ENCODE measurements at places on chromosomes 6 and 20.

DNA sequence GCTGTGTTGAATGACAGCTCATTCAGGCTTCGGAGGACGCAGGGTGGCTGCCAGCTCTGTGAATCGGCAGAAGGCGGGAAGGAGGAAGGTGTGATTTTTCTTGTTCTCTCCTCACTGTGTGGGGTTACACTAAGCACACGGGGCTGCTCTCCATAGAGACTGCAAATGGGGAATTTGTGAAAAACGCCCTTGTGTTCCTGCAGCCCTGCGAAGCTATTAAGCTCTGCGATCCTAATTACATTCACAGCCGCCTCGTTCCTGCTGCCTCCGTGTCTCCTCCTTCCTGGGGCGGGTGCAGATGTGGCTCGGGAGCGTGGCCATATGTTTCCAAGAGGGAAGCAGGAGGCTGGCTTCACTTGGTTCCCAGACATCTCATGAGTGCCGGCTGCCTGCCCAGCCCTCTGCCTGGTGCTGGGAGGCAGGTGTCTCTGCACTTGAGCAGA, 124.0 kb downstream of the TOX2 start:
- DNase-seq: no peak

GRCh38 chr6:153103319-153103655, 27.8 kb downstream of the RGS17 start:
- no peak for DNase-seq

DNA sequence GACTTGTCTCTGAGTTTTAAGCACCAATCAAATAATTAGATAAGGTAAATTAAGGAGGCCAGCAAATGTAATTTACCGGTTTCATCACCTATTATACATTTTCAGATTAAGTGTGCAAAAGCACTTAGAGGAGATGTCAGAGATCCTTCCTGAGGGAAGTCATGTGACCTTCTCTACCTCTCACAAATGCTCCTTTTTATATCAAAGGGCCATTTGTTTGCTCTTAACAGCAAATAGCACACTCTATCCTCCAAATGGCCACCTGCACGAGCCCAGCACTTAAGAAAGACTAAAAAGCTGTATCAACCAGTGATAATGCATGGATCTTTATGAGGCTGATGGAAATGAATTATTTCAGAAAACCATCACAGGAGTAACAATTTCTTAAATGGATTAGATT, 149.4 kb downstream of the ELOVL4 start:
- no peak for DNase-seq

DNA sequence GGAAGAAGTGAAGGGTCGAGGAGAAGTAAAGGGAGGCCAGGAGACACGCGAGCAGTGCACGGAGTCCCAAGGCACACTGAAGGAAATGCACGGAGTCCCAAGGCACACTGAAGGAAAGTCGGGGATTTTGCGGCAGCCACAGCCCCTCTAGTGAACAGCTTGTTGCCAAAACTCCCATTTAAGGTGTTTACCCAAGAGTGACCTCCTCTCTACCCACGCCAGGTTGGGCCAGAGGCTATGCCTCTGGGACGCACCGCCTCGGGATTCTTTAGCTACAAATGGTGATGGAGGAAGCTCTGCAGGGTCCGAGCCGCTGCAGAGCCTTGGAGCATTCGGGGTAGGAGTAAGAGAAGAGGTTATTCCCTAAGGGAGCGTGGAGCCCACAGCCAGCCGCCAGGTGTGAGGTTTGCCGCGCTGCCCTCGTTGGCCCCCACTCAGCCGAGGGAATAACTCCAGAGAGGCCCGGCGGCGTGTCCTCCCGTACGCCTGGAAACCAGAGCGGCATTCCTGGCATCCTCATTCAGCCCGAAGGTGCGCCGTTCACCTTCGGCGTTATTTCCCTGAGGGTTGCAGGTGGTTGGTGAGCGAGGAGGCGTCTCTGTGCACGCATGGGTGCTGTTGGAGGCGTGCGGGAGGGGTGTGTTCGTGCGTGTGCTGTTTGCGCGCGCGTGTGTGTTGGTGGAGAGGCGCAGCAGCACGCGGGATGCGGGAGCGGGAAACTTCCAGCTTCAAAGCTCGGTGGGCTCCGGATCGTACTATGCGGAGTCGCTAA, 3.4 kb upstream of the MAFB start:
- DNase-seq: no peak

- DNase-seq: no peak
These were observed 80.7 kb downstream of the OLIG3 start for GRCh38 chr6:137413482-137413881.

DNA sequence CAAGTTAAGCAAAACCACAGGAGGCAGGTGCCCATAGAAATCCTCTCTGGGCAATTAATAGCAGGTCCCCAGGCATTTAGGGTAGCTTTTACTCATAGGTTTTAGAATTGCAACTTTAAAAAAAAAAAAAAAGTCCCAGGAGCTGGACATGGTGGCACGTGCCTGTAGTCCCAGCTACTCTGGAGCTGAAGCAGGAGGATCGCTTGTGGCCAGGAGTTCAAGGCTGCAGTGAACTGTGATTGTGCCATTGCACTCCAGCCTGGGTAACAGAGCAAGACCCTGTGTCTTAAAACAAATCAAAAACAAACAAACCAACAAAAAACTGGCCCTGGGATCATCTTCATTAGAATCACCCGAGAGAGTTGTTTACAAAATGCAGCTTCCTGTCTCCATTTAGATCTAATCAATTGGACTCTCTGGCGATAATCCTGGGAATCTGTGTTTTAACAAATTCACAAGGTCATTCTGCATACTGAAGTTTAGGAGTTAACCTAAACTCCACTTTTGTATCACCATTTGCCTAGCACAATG, 131.8 kb upstream of the AKAP12 start:
- DNase-seq: no peak

DNA sequence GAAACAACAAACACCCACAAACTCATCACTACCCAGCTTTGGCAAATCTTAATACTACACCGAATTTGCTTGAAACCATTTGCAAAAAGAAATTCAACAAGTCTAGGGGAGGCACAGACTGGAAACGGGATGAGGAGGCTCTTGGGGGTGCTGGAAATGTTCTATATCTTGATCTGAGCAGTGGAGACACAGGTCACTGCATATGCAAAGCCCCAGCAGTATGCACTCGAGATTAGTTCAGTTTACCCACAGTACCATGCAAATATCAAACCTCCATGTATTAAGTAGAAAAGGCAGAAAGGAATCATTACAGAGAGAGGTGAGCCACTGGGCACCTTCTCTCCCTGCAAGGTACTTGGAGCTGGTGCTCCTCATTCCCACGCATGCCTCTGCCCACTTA, 75.9 kb downstream of the PREX1 start:
- no peak for DNase-seq

DNA sequence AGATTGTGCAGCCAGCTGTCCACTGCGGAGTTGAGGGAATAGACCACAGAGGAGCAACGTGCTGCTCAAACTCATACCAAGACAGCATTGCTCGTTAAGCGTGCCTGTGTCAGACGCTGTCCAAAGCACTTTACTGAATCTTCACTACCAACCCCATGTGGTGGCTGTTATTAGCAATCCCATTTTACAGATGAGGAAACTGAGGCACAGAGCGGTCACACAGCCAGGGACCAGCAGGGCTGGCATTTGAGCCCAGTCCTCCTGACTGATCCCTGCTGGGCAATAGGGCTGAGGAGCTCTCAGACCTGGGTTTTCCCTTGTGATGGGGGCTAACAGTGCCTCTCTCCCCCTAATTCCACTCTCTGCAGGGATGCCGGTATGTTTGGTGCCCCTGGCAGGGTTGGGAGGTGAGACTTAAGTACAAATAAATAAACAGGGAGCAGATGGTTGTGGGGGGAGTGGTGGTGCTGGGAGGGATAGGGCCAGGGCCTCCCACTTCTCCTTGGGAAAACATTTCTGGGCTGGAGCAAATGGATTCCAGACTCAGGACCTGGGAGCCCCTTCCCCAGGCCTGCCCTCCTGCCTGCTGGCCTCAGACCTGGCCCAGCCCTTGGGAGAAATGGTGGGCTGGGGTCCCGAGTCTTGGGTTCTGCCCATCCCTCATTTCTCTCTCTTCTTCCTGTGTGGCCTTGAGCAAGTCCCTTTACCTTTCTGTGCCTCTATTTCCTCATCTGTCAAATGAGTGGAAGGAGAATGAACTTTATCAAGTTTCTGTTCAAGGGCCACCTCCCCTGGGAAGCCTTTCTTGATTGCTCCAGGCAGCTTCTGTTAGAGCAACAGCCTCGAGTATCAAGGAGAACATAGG, 17.7 kb downstream of the SRXN1 start:
- DNase-seq: no peak

- no peak for DNase-seq
These were observed 3.3 kb downstream of the CAPN11 start for GRCh38 chr6:44161997-44162338.

- DNase-seq: no peak
These were observed 1.3 kb upstream of the CTCFL start for GRCh38 chr20:57526087-57526884.

DNA sequence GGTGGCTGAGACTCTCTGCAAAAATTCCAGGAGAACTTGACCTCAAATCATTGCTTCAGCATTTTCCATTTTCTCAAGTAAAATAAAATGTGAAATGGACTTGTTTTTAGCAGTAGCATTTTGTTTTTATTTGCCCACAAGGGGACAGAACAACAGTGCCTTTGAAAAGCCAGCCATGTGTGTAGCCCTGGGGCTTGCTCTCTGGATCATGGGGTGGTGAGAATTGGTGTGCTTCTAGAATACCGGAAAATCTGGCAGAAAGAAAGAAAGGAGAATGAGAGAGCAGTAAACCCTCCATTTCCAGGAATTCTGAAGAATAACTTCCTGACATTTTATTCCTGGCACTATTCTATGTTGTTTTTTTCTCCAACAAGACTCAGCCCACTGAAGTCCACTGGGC, 254.7 kb upstream of the MOCS1 start:
- DNase-seq: no peak

DNA sequence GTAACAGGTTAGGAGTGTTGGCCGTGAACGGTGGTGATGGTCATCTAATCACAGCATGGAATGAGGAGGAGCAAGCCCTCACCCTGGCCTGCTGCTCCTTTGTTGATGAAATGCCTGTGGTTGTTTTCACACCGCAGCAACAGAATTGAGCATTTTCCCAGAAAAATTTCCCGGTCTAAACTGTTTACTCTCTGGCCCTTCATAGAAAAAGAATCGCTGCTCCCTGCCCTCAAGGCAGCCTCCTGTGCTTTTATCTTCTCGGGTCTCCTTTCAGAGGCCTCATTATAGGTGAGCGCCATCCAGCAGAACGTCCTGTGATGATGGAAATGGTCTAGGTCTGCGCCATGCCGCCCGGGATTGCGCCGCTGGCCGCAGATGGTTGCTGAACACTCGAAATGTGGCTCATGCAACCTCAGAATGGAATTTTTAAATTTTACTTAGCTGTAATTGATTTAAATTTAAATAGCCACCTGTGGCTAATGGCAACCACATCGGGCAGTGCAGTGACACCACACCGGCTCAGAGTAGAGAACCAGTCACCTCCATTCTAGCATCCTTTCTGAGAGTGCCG, 30.2 kb downstream of the PHACTR3 start:
- DNase-seq: no peak

DNA sequence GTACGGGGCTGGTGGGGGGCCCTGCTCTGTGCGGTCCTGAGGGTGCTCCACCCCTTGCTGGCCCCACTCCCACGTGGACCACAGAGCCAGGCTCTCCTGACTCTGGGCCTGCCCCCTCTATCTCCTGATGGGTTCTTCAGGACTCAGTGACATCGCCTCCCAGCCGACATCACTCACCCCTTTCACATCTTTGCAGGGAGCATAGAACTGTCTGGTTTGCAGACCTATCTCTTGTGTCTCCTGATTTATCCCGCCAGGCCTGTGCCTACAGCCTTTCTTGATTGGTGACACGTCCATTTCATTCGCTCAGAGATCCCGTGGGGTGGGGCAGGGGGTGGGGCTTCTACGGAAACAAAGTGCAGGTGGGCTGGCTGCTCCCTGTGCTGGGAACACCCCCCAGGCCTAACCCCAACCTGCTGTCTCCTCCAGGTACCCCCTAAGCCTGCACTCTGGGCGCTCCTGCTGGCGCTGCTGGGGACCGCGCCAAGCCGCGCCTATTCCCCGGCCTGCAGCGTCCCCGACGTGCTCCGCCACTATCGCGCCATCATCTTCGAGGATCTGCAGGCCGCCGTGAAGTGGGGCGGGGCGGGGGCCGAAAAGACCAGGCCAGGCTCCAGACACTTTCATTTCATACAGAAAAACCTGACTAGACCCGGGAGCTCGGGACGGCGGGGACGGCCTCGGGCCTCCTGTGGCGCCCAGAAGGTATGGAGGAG, 1.7 kb downstream of the C20orf204 start:
- no peak for DNase-seq

- no peak for DNase-seq
These were observed 20.1 kb upstream of the HECA start for GRCh38 chr6:139114746-139115145.

DNA sequence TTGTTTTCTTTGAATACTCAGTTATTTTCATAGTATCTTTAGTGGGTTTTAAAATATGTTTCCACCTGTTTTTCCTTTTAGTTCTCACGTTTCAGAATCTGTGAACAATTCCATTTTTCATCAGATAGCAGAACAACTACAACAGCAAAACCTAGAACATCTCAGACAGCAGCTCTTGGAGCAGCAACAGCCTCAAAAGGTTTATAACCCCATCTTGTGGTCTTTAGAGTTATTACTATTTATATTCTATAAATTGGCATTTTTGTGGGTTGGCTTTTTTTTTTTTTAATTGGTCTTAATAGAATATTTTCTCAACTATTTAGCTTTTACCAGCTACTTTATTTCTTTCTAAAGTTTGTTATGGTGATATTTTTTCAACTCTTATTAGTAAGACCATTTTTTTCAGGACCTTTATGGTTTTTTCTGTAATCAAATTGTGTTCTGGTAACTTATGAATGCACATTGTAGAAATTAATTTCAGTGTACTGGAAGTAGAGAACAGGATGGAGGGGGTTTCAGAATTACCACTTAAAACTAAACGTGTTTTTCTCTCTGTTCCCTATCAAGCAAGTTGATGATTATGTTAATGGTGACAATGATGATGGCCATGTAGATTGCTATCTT, 72.2 kb downstream of the SCAF8 start:
- DNase-seq: no peak

DNA sequence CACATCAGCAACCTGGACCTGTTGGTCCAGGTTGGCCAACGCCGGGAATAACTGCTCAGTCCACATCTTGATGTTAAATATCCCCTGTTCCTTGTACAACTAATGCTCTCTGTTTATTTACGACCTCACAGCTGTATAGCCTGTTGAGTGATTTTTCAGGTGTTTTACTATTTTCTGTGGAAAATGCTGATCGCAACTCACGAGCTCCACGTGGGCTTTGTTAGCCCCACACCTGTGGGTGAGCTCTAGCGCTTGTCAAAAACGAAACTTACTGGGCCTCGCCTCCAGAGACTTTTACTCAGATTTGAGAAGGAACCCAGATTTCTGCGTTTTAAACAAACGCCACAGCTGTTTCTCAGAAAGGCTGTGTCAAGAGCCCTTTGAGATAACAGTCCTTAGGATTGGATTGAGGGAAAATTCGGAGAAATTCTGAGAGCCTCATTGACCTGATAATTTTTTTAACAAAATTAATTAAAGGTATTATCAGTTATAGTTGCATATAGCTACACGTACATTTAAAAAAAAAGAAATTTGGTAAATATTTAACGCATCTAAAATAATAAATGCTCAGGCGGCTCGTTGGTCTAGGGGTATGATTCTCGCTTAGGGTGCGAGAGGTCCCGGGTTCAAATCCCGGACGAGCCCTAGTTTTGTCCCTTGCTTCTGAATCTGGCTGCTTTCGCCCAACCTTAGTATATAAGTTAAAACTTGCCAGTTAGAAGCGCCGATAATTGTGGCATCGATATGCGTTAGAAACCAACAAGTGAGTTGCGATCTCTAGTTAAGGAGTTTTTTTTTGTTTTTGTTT, 16.7 kb downstream of the HMGN4 start:
- DNase-seq: no peak

Data from BJ (cell line).